ENCODE measurements at places on chromosomes 1 and 21.

- DNase-seq, result no peak
Observed at GRCh38 chr1:228740543-228741317, 5.5 kb downstream of the RHOU start.

DNA sequence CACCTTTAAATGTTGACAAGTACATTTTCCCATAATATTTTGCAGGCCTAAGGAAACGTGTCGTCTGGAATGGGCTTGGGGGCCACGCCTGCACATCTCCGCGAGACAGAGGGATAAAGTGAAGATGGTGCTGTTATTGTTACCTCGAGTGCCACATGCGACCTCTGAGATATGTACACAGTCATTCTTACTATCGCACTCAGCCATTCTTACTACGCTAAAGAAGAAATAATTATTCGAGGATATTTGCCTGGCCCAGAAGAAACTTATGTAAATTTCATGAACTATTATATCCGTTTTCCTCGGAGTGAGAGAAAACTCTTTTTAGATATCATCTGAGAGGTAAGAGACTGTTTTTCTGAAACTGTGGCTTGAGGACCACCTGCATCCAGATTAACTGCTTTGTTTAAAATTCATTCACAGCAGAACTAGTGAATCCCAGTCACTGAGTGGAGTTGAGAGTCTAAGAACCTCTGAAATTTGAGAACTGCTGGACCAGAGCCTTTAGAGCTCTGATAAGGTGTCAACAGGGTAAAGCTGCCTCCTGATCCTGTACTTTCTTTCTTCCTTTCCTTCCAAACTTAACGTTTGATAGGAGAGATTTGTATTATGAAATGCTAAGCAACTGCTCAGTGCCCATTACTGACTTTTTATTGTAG is 811 bp downstream of the EXO1 start:
- DNase-seq, result no peak

GRCh38 chr1:212529211-212529741 is 79.3 kb upstream of the ATF3 start:
- no peak for DNase-seq

DNA sequence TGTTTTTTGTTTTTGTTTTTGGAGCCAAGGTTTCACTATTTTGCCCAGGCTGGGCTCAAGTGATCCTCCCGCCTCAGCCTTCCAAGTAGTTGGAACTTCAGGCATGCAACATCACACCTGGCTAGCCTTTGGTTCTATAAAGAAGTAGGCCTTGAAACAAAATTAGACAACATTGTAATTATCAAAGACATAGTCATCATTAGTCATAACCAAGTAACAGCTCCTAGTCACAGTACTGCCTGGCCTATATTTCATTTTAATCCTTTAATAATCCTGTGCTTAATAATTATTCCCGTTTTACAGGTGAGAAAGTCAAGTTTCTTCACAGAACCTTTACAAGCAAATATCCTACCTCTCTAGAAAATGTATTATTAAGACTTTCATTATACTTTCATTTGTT is 52.3 kb upstream of the TBX15 start:
- DNase-seq, result no peak

GRCh38 chr1:229857585-229857984 is 209.5 kb upstream of the GALNT2 start:
- DNase-seq, result no peak

DNA sequence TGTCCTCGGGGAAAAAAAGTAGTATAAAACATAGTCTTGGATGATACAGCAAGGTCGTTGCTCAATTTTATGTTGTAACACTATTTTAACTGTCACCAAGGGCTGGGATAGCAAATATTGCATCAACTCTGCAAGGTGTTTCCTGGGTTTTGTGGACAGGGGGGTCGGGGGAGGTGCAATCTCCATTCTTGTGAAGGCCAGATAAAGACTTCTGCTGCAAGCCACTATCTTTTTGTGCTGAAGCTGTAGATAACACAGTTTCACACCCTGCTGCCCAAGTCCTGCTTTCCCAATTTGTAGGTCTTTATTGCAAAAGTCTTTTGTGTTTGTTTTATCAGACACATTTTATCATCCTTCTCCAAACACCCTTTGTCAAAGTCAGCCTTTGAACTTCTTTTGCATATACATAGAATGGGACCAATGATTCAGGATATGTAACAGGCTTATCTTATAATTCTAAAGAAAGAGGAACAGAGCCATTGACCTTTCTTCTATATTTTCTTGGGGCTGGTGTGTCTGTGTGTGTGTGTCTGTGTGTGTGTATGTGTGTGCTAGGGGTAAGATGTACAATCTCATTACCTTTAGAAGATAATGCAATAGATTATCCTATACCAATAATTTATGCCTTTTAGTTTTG is 140.6 kb downstream of the RUNX1 start:
- no peak for DNase-seq

GRCh38 chr1:109207467-109208103 is 6.1 kb upstream of the SARS1 start:
- no peak for DNase-seq

- no peak for DNase-seq
Observed at GRCh38 chr1:22831729-22832413, 121.2 kb downstream of the EPHB2 start.

DNA sequence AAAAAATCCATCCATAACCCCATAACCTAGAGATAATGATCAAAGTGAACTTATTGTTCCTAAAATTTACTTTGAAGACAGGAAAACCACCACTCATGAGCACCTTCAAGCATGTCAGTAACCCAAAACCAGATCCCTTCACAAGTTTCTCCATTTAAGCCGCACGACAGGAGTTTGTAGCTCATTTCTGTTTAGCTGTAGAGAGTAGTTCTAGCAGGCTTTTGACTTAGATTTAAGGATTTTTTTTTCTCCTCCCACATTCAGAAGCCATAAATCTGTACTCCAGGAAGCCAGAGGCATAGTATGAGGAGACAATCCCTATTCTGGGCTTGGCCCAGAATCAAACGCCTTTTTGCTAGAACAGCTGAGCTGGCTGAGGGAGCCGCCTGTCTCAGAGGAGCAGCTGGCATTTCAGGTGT is 25.6 kb downstream of the TOMM20 start:
- peak; percentile 23 for DNase-seq

GRCh38 chr1:156926175-156926574 is 5.7 kb downstream of the LRRC71 start:
- DNase-seq, result peak; percentile 52
